ENCODE measurements at places on chromosomes 1 and 21.

GRCh38 chr21:18524097-18524880 lies 120.7 kb upstream of the TMPRSS15 start:
- H3K4me1 ChIP-seq, result no peaks in the 10 kb centered on the region
- H3K4me3 ChIP-seq, result no peak overlapping the region
- H3K27ac ChIP-seq, result no peak overlapping the region
- no peak for DNase-seq
- no peaks in the 10 kb centered on the region for H3K27me3 ChIP-seq
- no peaks in the 10 kb centered on the region for H3K36me3 ChIP-seq

DNA sequence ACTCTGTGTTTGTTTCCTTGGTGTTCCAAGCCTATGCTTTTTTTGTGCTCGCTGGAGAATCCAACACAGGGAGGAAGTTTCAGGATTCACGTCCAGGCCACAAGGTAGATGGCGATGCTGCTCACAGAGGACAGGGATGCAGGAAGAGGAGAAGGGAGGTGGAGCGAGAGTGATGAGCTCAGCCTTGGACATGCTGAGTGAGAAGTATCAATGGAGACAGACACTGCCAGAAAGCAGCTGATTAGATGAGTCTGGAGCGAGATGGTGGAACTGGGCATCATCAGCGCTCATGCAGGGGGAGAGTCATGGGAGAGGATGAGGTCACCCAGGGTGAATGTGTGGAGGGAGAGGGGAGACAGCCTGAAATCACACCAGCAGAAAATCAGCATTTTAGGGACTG lies 110.0 kb downstream of the GLUL start:
- no peak overlapping the region for H3K27ac ChIP-seq
- H3K27me3 ChIP-seq, result peaks cover 5% of the 10 kb centered on the region
- H3K4me1 ChIP-seq, result peaks cover 1% of the 10 kb centered on the region
- H3K4me3 ChIP-seq, result no peak overlapping the region
- no peaks in the 10 kb centered on the region for H3K36me3 ChIP-seq

DNA sequence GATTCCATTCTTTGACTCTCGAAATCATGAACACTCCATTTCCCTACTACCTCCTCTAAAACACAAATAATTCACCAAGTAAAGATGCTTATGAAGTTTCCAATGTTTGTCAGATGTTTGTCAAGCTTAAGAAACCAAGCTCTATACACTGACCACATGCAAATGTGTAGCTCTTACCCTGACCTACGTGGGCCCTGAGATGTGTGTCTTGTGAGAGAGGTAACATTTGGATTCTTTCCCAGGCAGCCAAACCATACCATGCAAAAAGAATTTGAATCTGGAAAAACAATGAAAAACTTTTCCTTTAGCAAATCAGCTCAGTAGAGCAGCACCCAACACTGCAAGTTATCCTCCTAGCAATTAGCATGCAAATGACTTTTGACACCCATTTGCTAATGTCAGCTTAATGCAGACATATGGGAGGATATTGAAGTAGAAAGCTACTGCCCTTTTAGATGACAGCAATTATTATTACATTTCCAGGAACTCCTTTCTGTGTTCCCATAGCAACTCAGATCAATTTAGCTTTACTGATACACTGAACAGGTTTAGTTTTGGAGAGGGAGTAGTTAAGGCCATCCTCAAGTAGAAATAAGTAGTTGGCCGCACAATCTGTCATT lies 83.2 kb upstream of the RGS4 start:
- no peaks in the 10 kb centered on the region for H3K4me1 ChIP-seq
- no peaks in the 10 kb centered on the region for H3K36me3 ChIP-seq
- DNase-seq, result no peak
- no peak overlapping the region for H3K27ac ChIP-seq

DNA sequence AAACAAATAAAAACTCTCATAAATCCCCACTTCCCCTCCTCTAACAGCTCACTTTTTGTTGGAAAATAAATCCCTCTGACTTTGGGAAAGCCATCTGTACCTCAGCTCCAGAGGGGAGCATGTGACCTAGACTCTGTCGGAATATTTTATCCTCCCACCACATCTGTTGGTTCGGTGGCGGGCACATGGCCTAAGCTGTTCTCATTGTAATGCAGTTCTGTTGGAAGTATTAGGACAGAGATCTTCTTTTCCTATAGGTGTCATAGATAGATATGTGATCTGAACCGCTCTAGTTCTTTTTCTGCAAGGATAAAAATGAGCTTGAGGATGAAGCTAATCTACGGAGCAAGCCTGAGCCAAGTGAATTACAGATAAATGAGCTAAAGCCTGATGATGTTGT lies 50.5 kb upstream of the EPS8L3 start:
- peak; percentile 18 for DNase-seq
- H3K4me3 ChIP-seq, result no peak overlapping the region
- H3K36me3 ChIP-seq, result peaks cover 3% of the 10 kb centered on the region
- H3K27ac ChIP-seq, result no peak overlapping the region
- peaks cover 2% of the 10 kb centered on the region for H3K27me3 ChIP-seq
- peaks cover 31% of the 10 kb centered on the region for H3K4me1 ChIP-seq

- no peaks in the 10 kb centered on the region for H3K27me3 ChIP-seq
- no peak overlapping the region for H3K27ac ChIP-seq
- no peak for DNase-seq
Measured at GRCh38 chr1:236214761-236215160, 67.0 kb downstream of the ERO1B start.
